ENCODE measurements at places on chromosomes 13 and 19.

- peak; percentile 38 for DNase-seq
Observed at GRCh38 chr13:100394005-100394695, 194.4 kb downstream of the GGACT start.

DNA sequence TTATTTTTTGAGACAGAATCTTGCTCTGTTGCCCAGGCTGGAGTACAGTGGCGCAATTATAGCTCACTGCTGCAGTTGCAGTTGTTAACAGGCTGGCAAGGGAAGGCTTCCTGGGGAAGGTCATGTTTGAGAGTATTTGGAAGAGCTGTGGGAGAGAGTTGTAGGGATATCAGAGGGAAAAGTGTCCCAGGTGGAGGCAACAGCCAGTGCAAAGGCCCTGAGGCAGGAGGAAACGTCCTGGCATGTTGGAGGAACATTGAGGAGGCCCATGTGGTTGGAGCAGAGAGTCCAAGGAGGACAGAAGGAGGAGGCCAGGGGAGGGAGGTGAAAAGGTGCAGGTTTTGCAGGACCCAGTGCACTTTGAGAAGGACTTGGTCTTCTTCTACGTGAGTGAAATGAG lies 2.2 kb upstream of the DUS3L start:
- no peak for DNase-seq

GRCh38 chr19:45528149-45528743 lies 21.0 kb downstream of the VASP start:
- DNase-seq: no peak

- no peak for DNase-seq
Observed at GRCh38 chr19:2308114-2308556, at the start of gene LINGO3. TSS of gene LINGO3 (minus strand) at chr19:2308154. CDS start at chr19:2291776, 16,378 bp downstream.

DNA sequence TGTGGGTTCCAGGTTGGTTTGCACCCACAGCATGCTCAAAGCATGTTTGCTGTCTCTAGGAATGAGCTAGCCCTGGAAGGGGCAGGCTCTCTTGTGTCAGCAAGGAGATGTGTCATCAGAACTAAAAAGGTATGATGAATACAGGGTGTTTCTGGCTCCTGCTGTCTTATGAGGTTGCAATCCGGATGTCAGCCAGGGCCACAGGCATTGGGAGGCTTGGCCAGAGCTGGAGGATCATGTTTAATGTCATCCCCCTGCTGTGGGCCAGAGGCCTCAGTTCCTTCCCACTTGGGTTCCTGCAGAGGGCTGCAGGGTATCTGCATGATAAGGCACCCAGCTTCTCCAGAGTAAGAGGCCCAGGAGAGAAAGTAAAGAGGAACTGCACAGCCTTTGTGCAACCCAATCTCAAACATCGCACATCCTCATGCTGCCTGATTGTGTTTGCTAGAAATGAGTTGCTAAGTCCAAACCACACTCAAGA lies 193.6 kb downstream of the COL4A1 start:
- DNase-seq: no peak

DNA sequence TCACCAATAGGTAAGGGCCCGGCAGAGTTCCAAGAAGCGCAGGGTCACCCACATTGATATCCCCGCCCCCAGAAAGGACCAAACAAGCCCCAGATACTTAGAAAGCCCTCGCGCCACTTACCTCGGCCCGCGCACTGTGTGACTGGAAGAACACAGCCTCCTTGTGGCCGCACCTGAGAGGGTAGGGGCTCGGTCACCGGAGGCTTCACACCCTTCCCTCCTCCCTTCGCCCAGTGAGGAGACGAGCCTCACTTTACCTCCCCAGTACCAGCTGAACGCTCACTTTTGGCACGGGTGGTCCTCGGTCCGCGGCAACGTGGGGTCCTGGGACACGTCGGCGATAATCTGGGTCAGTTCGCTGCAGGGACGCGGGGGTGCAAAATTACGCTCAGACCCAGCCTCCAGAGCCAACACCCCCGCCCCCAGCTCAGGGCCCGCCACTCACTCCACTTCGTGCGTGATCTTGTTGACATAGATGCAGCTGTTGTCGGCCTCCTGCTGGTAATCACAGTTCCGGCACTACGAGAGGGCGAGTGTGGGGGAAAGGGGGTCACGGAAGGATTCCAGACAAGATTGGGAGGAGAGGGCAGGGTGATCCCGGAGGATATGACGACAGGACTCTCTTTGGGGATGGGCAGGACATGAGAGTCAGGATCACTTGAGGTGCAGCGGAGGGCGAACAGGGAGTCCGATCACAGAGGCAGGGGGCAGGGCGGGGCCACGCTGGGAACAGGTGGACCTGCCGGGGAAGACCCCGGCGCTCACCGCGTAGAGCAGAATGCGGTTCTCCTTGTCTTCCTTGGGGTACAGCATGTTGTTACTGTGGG lies 568 bp downstream of the POLR2I start:
- peak; percentile 43 for DNase-seq
